ENCODE measurements at places on chromosomes 16 and 17.

GRCh38 chr16:22001591-22001990, 675 bp upstream of the PDZD9 start:
- peak; percentile 72 for DNase-seq

DNA sequence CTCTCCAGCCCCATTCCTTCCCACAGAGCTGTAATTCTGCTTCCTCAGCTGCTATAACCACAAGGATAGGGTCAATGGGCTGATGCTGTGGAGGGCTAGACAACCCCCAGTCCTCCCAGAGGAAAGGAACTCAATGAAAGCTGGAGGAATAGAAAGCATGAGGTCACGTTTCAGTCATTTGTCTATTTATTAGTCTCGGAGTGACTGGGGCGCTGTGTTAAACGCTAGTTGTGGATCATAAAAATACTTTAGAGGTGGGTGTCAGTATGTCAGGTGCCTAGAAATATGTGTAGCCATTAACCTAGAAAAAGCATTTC, 787 bp upstream of the CCL3L1 start:
- peak; percentile 35 for DNase-seq

GRCh38 chr17:9346296-9346926, 229.2 kb downstream of the STX8 start:
- no peak for DNase-seq

GRCh38 chr17:16150251-16150856, 65.0 kb downstream of the NCOR1 start:
- DNase-seq = no peak

DNA sequence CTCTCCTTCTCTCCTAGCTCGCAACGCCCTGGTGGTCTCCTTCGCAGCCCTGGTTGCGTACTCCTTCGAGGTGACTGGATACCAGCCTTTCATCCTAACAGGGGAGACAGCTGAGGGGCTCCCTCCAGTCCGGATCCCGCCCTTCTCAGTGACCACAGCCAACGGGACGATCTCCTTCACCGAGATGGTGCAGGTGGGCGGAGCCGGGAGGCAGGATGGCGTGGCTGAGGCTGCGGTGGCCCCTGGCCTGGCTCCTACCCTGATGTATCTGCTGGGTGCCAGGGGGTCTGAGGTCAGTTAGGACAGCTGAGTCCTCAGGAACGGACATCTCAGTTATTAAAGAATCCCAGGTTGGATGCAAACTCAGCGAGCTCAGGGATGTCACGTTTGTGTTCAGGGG, 16.7 kb downstream of the SLC26A11 start:
- no peak for DNase-seq

DNA sequence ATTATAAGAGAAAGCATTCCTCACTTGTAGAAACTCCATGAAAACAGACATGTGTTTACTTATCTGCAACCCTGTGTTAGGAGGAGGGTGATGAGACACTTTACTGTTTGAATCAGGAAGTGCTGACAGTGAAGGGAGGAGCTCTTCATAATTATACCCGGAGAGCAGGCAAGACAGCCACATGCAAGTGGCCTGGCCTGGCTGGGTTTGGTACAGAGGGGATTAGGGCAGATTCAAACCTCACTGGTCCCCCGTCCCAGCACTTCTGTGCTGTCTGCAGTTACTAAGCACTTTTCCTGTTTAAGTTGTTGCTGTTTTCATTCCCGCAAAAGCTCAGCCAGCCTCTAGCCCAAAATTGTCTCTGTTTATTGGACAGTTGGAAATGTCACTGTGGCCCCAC, 78.5 kb downstream of the WWOX start:
- peak; percentile 48 for DNase-seq

GRCh38 chr16:74578433-74578832, 28.5 kb downstream of the GLG1 start:
- no peak for DNase-seq

GRCh38 chr17:33262266-33263123, 30.6 kb downstream of the ASIC2 start:
- no peak for DNase-seq

- DNase-seq = peak; percentile 98
Measured at GRCh38 chr16:58494981-58495520, 4.9 kb upstream of the NDRG4 start.

- DNase-seq = no peak
Measured at GRCh38 chr17:5798094-5798493, 213.8 kb upstream of the NLRP1 start.

DNA sequence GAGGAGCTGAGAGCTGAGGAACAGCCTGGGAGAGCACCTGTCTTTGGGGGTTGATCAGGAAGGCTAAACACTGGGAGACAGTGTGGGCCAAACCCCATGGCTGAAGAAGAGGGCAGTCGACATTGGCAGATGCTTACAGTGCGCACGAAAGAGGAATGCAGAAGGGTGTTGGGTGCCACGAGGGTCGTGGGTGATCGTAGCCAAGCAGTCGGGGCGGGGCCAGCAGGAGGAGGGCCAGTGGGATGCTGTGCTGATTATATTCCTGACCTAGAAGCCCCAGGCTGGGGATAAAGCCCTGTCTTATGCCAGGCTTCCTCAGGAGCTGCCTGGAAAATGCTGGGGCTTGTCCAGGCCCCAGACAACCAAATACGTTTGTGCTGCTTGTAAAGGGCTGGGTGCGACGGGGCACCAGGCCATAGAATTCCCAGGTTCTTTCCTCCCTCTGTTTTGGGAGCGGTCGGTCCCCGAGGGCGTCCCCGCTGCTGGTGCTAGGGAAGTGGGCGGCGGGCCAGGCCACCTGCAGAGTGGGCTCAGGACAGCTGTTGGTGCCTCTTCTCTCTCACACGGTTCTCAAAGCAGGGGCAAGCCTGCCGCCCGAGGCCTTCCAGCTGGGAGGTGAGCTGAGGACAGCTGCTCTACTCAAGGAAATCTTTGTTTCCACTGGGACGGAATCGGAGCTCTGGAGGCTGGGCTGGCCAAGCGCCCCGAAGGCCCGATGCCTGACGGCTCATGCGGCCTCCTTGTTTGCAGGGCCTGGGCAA, 10.0 kb downstream of the C1QTNF1 start:
- DNase-seq = peak; percentile 82

DNA sequence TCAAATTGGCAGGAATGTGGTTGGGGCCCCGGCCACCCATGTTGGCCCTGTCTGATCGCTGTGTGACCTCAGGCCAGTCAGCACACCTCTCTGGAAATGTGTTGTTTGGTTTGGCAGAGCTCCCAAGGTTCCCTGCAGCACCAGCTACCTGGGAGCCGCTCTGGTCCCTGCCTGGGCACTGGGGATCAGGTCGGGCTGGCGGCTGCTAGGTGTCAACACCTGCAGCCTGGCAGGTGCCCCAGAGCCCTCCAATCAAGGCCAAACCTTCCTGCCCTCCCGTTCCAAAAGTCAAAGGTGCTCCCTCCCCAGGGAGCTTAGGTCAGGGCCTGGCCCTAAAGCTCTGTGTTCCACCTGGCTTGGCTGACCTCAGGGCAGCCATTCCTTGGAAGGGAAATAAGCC, 55.9 kb downstream of the ZDHHC7 start:
- no peak for DNase-seq

GRCh38 chr17:77288115-77288619, 147.4 kb downstream of the SEC14L1 start:
- no peak for DNase-seq

DNA sequence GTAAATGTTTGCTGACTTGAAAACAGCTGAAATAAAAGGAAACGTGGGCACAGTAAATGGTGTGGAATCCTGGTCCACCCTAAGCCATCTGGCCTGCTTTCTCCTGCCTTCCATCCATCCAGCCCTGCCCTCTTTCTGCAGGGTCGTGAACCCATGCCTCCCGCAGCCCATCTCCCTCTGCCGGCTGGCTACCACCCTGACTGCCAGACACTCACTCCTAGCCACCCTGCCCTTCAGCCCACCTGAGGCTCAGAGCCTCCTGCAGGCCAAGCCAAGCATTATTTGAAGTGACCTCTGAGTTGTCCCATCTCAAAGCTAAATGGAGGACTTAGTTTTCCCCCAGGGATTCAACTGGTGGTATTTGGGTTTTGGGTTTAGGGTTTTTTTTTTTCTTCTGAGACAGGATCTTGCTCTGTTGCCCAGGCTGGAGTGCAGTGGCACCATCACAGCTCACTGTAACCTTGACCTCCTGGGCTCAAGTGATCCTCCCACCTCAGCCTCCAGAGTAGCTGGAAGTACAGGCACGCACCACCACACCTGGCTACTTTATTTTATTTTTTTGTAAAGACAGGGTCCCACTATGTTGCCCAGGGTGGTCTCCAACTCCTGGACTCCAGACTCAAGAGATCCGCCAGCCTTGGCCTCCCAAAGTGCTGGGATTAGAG, 8.4 kb downstream of the ZDHHC1 start:
- DNase-seq = no peak

GRCh38 chr17:9406046-9406606, 169.5 kb downstream of the STX8 start:
- no peak for DNase-seq

DNA sequence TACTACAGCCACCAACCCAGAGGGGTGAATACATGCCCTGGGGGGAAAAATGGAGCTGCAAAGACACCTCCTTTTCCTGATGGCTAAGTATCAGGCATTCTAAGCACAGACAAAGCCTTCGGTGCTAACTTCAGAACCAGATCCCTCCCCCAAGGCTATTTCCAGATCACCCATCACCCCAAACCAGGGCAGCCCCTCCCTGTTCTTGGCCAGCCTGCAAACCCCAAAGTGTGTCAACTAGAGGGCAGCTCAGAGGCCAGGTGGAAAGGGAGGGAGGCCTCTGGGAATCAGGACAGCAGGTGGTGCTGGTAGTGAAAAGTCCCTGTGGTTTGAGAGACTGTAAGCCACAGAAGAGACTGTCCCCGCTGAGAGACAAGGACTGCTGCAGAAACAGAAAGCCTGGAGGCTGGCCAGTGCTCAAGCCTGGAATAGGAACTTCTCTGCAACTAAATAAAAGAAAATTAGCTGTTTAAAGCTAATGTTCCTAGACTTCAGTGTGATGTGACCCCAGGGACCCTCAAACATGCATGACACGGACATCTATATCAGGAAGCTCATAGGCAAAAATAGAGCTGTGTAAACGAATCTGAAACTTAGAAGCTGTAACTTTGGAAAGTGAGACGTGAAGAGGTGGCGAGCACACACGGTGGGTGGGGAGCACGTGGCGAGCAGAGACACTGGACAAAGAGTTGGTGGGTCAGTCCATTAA, 9.1 kb downstream of the TUBG1 start:
- no peak for DNase-seq

DNA sequence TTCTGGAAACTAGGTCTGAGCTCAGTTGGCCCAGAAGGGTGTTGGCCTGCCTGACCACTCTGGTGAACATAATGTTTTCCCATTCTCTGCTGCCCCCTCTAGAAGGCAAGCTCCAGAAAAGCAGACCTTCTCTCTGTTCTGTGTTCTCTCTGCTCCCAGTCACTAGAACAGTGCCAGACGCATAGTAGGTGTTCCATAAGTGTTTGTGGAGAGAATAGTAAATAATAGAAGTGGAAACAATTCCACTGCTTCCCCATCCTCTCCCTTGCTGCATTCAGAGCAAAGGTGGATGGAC, 32.2 kb upstream of the ETV4 start:
- DNase-seq = no peak

DNA sequence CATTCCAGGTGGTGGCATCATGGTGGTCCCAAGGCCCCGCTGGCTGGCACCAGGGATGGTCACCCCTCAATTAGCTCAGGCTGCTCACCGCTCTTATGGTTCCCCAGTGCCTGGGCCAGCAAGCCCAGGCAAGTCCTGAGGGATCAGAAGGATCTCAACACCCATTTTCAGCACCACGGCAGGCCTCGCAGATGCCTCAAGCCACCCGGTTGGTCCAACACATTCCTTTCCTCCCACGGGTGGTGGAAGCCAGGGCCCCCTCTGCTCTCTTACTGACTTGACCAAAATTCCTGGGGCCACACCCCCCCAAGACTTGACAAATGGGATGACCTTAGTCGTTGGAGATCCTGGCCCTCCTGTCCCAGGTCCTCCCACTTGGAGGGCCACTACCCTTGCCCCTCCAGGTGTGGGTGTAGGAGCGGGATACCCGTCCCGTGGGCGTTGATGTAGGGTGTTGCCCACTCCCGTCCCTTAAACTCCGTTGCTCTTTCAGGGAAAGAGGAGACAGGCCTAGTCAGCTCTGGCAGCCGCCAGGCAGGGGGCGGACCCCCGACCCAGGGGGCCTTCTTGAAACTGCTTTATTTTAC, 5.9 kb downstream of the ZNF205 start:
- no peak for DNase-seq
